Sciatic nerve (tissue), 2 donors: ENCODE measurements at places on chromosomes 5 and 9.

DNA sequence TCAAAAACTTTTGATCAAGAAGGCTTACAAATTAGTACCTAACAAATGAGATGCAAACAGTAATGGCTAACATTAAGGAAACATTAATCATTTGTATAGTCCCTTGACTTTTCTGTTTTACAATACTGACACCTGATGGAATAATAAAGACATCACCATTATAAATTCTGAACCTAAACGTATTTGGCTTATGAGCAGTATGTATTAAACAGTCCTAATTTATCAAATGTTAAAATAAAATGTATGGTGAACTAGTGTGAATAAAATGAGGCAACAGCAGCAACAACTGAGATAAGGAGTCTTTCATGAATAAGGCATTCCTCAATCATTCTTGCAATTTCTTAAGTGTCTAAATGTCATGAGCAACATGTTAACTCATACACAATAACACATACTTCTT is 6.0 kb downstream of the PUM3 start:
- no peak for DNase-seq

DNA sequence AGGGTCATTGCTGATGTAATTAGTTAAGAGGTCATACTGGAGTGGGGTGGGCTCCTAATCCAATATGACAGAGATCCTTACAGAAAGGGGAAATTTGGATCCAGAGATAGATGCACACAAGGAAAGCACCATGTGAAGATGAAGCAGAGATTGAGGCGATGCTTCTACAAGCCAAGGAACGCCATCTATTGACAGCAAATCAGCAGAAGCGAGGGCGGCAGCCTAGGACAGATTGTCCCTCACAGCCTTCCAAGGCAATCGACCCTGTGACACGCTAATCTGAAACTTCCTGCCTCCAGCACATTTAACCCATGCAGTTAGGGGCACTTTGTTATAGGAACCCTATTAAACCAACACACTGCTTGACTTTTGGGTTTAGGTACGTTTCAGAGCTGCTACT is 285.1 kb upstream of the DAP start:
- DNase-seq: no peak

DNA sequence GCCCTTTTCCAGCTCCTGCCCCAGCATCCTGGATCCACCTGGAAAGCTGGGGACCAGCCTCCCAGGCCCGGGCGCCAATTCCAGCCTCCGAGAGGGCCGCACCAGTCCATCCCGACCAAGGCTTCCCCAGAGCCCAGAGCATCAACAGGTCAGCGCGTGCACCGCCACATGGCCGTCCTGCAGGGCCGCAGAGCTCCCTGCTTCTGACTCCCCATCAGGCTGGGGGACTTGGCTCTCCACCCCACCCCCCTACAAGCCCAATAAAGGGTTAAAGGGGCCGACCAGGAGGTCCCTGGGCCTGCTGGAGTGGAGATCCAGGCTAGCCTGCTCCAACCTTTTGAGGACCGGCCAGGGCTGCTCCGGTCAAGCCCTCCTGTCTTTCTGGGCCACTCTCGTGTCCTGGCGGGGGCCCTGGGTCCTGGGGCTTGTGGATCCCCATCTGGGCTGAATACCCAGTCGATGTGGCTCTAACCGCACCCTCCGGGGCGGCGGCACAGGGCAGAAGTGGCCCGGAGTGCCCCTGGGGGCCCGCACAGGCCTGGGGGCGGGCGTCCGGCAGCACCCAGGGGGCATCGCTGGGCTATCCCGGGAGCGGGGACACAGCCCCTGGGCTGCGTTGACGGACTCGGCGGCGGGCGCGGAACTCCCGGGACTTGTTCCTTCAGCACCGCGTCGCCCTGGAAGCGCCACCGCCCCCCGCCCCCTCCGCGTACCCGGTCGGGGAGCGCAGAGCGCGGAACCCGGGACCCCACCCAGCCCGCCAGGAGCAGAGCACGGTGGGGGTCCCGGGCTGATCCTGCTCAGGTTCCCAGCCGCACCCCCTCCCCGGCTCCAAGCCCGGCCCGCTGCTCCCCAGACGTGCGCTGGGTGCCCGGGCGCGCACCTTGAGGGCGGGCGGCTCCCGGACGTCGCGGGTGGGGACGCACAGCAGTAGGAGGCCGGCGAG is 590 bp downstream of the ENTPD2 start:
- DNase-seq: no peak

- no peak for DNase-seq
These were observed 645.0 kb upstream of the KLF4 start for GRCh38 chr9:108134486-108135128.

DNA sequence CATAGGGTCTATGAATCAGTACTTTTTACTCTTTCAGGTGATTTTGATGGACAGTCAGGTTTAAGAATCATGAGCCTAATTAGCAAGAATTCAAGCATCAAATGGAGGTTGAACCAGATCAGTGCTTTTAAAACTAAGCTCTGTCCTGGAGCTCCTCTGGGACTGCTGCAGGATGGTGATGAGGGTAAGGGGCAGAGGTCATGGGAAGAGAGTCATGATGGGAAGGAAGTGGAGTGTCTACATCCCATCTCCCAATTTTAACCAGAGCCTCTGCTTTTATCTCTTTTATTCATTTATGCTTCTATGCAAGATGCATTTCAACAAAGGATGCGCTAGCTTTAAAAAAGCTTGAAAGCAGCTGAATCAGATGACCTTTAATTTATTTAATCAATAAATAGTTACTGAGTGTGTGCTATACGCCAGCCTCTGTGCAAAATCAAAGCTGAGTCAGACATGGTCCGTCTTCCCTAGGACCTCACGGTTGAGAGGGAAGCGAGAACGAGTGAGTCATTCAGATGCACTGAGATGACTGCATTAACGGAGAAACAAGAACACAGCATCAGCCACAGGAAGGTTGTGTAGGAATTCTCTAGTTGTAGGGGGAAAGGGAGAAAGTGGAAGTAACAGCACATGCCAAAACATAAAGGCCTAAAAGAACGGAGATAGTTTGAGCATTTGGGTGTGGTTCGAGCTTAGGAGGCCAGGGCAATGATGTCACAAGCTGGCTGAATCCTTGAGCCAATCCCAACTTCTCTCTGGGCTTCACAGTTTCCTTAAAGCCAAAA is 441.6 kb upstream of the BRINP1 start:
- no peak for DNase-seq

DNA sequence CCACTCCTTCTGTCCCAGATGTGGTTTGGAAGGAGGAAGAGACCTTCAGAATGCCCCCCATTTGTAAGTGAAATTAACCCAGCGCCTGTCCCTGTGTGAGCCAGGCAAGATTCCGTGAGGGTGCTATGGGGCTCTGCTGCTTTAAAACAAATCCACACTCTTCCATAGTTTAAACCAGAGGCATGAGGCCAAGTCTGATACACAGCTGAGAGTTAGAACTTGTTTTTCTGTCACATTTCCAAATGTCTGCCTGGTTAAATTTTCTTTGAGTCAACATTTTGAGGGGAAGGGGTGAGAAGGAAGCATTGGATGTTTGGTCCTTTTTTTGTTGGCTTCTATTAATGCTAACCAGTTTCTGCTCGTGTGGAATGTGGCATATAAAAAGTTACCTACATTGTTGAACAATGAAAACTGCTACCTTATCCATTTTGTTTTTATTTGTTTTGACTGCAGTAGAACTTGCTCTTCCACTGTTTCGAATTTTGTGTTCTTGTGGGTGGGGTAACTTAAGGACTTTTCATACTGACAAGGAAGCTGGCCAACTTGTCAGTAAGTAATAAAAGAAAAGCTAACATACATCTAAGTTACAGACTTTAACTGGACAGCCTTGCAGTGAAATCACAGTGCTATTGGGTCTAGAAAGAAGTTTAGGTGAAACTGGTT is 12.9 kb downstream of the RGMB start:
- DNase-seq: no peak

- DNase-seq: no peak
These were observed 503.6 kb downstream of the ELAVL2 start for GRCh38 chr9:23322392-23322791.

DNA sequence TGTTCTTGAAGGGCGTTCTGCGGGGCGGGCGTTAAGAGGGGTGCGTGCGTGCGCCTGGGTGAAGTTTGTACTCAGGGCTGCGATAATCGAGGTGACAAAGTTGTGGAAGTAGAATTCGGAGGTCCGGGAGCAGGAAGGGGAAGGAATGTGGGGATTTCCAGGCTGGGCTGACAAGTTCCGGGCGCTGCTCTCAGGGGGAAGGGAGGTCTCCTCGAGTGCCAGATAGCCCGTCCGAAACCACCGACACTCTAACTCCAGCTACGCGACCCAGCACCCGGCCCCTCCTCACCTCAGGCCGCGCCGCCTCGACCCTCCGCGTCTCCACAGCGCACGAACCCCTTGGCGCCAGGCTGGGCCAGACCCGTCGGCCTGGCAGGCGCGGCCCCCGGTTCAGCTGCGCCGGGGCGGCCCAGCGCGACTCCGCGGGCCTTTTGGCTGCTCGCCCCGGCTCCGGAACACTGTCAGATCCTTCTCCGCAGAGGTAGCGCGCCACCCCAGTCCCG is at the start of gene IL6ST:
Gene IL6ST (minus strand): TSS at position 469 of the 503 bp plus-strand sequence. CDS start 18,685 bp downstream, outside the sequence.
- no peak for DNase-seq

GRCh38 chr5:17088051-17088450 is 129.4 kb upstream of the BASP1 start:
- no peak for DNase-seq

DNA sequence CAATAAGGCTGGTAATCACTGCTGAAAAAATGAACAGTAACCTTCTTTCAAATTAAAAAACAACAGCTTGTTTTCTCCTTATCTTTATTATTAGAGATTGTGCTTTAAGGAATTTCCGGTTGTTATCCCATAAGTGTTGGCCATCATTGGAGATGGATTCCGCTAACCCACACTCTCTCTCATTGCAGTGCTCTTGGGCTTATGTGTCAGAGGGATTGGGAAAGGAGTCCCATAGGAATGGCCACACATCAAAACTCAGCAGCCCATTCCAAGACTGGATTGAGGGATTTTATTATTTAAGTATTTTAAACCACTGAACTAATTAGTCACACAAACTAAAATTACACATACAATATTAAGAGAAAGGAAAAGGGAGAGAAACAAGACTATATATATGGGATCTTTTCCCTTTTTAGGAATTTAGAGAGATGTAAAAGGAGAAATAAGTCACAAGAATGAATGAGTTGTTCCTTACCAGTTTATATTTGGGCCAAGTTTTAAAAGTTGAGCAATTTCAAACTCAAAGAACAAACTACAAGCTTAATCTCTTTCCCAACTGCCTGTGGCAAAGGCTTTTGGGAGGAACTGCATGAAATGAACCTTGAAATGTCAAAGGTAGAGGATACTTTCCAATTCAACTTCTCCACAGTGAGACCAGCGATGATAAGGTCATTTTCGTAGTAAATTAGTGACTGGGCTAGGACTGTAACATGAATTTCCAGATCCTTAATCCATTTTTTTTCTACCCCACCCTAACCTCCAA is 2.4 kb downstream of the SPINK6 start:
- DNase-seq: no peak

DNA sequence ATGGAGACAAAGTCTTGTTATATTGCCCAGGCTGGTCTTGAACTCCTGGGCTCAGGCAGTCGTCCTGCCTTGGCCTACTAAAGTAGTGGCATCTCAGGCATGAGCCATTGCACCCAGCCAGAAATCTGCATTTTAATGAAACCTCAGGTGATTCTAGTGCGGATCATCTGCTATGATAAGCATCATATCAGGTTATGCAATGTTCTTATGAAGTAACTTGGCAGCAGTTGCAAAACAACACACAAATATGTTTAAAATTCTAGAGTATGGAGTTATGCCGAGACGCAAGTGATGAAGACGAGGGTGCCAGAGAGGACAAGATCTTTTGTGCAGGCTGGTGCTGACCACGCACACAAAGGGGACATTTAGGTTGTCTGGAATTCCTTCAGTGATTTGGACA is 153.2 kb upstream of the MEF2C start:
- no peak for DNase-seq

GRCh38 chr5:179122411-179123108 is 62.4 kb downstream of the ZNF354C start:
- DNase-seq: no peak

- no peak for DNase-seq
These were observed 3.9 kb upstream of the NFIB start for GRCh38 chr9:14317667-14318320.
